Fibroblast of skin of left quadriceps (primary cell): ENCODE measurements at places on chromosomes 11 and 22.
A peak's percentile ranks its signal among the peaks of the same experiment; 100 is the strongest.

DNA sequence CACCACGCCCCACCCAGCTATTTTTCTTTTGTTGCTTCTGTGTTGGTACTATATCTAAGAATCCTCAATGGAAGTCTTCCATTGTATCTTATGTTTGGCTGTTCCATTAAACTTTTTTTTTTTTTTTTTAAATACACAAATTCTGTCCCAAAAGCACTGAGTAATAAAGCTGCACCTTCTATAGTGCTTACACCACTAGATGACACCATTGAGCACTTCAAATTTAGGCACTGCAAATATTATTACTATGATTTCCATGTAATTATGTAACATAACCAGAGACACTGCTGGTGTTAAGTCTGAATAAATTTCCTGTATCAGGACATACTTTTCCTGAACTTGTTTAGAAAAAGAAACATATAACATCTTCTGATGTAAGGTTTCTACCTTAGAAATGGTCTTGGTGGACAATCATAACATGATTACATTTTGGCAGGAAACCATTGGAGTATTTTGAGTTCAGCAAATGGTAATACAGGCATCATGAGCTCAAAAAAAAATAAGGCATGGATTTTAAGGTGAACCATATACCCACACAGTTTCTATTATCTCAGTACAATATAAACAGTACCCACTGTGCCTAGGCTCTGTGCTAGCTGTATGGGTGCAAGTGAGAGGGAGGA, 110.5 kb downstream of the ATG16L2 start:
- DNase-seq, result peak; percentile 16

GRCh38 chr11:70247710-70248072, 22.8 kb upstream of the PPFIA1 start:
- no peak for DNase-seq

- no peak for DNase-seq
These were observed 1.5 kb downstream of the SLC43A1 start for GRCh38 chr11:57513911-57514537.

DNA sequence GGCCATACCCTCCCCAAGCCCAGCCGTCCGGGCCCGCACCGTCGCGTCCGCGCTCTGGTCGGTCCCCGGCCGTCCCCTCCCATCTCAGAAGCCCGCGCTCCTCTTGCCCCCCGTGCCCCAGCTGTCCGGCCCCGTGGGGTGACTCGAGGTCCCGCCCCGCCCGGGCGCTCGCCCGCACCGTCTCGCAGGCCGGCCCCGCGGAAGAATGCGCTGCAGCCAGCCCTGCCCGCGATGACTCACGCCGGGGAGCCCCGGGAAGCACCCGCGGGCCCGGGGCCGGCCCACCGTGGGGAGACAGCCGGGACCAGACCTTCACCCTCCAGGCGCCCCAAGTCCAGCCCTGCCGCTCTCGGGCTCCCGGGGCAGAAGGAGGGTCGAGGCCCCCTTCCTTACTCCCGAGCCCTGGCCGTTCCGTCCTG, 320 bp upstream of the PHLDA2 start:
- DNase-seq, result no peak

GRCh38 chr11:71140206-71140919, 112.0 kb downstream of the SHANK2 start:
- no peak for DNase-seq

- no peak for DNase-seq
These were observed 1.6 kb upstream of the CEP295 start for GRCh38 chr11:93659841-93660240.

GRCh38 chr11:8336356-8337129, 72.9 kb upstream of the LMO1 start:
- no peak for DNase-seq

DNA sequence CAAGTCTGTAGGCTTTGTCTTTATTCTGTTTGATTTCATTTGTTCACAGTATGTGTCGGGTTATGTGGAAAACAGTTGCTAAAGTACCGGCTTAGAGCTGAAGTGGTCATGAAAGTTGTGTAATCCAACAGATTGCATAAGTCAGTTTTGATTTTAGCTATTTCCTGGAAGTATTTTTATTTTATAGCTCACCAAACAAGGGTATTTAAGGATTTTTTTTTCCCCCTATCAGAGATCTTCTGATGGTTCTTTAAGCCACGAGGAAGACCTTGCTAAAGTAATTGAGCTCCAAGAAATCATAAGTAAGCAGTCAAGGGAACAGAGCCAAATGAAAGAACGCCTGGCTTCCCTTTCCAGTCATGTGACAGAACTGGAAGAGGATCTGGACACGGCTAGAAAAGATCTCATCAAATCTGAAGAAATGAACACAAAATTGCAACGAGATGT, 55.9 kb downstream of the PPFIA1 start:
- peak; percentile 49 for DNase-seq

- no peak for DNase-seq
These were observed 95.2 kb upstream of the PDGFD start for GRCh38 chr11:104259121-104259610.

- DNase-seq, result no peak
These were observed 378.7 kb downstream of the CTTN start for GRCh38 chr11:70776914-70777532.

DNA sequence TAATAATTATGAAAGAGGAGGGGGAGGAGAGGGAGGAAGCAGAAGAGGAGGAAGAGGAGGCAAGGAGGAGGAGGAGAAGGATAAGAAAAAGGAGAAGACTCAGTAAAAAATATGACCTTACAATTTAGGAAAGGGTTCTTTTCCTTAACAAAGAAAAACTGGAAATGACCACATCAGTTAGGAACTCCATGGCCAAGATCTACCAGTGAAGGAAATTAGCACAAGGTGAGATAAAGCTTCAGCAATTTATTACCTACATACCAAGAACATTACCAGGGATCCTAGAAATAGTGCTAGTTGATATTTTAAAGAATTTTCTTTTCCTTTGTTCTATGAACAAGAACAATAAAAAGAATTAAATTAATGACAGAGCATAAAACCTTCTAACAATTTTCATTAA, 172.7 kb downstream of the LRRC4C start:
- no peak for DNase-seq

- peak; percentile 7 for DNase-seq
These were observed 85.9 kb downstream of the ZNF280B start for GRCh38 chr22:22422629-22423112.

- DNase-seq, result no peak
These were observed 8.1 kb downstream of the OR5A2 start for GRCh38 chr11:59418156-59418555.

GRCh38 chr22:37026325-37026724, 6.8 kb downstream of the MPST start:
- no peak for DNase-seq

- no peak for DNase-seq
These were observed 148.6 kb downstream of the IGLL1 start for GRCh38 chr22:23431337-23432072.

DNA sequence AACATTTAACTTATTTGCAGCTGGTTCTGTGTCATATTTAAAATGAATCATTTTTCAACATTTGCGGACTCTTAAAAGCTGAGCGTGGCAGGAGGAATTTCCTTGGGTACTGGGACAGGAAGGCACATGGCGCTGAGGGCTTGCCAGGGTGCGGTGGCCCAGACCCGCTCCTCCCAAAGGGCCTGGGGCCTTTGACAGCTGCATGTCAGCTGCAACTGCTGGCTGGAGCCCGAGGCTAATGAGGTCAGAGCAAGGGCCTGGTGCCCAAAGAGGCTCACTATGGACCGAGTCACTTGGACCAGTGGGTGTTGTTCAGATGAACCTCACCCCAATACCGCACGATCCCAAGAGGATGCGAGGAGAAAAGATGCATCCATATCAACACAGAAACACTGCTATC, 326.9 kb downstream of the CTTN start:
- no peak for DNase-seq

DNA sequence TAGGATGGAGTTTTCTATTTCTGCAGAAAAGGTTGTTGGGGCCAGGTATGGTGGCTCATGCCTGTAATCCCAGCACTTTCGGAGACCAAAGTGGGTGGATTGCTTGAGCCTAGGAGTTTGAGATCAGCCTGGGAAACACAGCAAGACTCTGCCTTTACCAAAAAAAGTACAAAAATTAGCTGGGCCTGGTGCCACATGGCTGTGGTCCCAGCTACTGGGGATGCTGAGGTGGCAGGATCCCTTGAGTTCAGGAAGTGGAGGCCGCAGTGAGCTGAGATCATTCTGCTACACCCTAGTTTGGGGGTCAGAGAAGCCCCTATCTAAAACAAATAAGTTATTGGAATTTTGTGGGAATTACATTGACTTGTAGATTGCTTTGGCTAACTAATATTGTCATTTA, 71.7 kb downstream of the FDX1 start:
- no peak for DNase-seq

GRCh38 chr11:11230802-11231562, 122.1 kb downstream of the CSNK2A3 start:
- DNase-seq, result no peak

DNA sequence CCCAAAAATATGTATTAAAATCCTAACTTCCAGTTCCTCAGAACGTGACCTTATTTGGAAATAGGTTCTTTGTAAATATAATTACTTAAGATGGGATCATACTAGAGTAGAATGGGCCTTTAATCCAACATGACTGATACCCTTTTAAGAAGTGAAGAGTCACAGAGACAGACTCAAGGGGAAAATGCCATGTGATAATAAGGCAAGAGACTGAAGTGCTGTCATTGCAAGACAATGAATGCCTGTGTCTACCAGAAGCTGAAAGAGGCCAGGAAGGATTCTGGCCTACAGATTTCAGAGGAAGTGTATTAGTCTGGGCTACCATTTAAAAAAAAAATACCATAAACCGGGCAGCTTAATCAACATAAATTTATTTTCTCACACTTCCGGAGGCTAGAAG, 85.9 kb upstream of the LRRC55 start:
- no peak for DNase-seq

GRCh38 chr11:26950260-26950719, 43.6 kb upstream of the FIBIN start:
- peak; percentile 83 for DNase-seq

- no peak for DNase-seq
These were observed 2.9 kb downstream of the NAGA start for GRCh38 chr22:42067671-42068251.

DNA sequence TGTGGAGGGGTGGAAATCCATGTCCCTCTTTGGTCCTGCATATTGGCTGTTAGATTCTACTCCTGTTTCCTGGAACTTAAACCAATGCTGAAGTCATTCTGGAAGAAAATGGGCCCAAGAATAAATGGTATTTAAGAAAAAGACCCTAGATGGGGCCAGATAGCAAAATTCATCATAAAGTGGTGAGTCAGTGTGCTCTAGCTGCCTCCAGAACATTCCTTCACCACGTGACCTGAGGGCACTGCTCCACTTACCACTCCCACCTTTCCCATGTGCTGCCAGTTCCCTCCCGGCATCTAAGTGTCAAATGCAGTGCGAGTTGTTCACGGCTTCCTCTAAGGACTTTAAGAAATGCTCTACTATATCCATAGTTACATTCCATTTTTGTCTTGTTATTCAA, 30.9 kb upstream of the NAP1L4 start:
- DNase-seq, result peak; percentile 20

GRCh38 chr11:91299980-91300379, 924.6 kb upstream of the FAT3 start:
- no peak for DNase-seq

- peak; percentile 13 for DNase-seq
These were observed 76.3 kb downstream of the FAM168A start for GRCh38 chr11:73521621-73522020.

DNA sequence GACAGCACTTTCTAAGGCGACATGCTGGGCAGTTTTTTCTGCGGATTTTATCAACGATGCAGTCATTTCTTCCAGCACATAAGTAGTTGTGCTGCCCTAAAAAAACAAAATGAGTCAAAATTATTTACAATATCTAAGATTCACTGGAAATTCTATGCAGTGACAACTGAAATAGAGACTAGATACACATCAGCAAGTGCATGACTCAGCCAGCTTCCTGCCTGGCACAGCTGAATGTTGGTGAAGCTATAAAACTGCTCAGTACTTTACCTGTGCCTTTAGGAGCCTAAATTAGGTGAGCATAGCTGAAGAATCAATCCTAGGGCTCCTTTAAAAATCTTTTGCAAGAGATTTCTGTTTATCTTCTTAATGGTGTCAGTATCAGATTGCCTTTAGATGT, 37.8 kb downstream of the PGR start:
- no peak for DNase-seq

DNA sequence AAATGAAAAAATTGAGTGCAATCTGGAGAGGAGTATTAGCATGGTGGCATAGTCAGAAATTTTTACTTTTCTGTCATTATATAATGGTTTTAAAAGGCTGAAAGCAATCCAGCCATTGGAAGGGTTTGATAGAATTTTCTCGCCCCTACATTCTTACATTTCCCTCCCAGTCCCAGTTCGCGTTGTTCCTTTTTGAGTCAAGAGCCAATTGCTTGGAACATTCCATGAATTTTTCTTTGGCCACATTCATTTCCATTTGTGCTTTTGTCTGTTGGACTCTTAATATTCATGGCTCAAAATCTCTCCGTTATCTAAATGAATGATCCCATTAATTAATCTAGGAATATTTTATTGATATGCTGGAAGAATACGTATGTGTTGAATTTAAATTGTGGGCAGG, 66.0 kb downstream of the GRK3 start:
- no peak for DNase-seq

- DNase-seq, result no peak
These were observed 213.4 kb upstream of the SYN3 start for GRCh38 chr22:33271390-33272161.

GRCh38 chr11:130076778-130077481, 7.2 kb downstream of the APLP2 start:
- DNase-seq, result no peak

DNA sequence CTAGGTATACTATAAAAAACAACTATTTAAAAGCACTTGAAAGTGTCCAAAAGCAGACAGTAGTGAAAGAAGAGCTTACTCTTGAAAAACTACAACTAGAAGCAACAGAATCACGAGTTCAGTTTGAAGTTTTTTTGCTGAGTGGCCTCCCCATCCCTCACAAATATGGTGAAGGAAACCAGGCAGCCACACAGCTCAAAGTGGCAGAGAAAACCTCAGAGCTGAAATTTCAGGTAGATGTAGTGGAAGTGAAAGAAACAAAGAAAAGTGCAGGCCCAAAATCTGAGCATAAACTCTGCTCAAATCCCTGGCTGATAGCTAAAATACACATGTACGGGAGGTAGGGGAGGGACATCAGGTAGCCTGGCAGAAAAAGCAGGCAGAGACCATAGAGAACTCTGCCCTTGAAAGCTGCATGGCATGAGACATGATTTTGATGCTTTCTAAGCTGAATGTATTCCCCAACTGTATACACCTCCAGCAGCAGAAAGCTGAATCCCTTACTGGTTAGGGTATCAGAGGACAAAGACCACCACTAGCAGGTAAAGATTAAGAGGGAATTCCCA, 12.1 kb downstream of the BTBD10 start:
- no peak for DNase-seq

- DNase-seq, result no peak
These were observed 6.5 kb downstream of the PNPLA5 start for GRCh38 chr22:43885319-43885671.

DNA sequence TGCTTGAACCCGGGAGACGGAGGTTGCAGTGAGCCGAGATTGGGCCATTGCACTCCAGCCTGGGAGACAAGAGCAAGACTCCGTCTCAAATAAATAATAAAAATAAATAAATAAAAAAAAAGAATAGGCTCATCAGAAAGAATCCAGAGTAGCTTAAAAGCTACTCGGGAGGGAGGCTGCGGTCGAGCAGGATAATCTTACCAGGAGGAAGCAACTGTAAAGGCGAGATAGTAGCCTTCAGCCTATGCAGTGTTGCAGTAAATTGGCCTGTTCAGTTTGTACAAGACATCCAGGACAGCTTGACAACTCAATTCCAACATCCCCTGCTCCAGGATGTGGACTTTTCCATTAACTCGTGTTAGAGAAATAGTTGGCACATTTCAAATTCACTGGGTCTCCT, 1164.7 kb downstream of the LRRC4C start:
- DNase-seq, result no peak

GRCh38 chr22:43198936-43199335, 12.0 kb upstream of the TTLL12 start:
- DNase-seq, result no peak
